ENCODE measurements at places on chromosomes 1 and 21.

DNA sequence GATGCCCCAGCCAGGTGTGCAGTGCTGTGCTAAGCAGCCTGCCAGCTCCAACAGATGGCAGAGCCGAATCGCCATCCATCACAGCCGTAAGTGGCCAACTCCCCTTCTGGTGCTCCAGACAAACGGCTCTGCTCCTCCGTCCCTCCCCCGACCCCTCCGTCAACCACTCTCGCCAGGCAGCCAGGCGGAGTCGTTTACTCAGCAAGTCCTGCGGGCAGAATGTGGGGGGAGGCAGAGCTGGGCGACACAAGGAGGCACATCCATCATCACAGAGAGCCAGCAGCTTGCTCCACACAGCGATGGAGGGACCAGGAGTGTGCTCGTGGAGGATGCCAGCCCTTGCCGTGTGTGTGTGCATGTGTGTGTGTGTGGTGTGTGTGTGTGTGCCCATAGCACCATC, 206.6 kb upstream of the GRIK3 start:
- DNase-seq: no peak

- no peak for DNase-seq
These were observed 22.3 kb upstream of the SDE2 start for GRCh38 chr1:226021401-226021800.

DNA sequence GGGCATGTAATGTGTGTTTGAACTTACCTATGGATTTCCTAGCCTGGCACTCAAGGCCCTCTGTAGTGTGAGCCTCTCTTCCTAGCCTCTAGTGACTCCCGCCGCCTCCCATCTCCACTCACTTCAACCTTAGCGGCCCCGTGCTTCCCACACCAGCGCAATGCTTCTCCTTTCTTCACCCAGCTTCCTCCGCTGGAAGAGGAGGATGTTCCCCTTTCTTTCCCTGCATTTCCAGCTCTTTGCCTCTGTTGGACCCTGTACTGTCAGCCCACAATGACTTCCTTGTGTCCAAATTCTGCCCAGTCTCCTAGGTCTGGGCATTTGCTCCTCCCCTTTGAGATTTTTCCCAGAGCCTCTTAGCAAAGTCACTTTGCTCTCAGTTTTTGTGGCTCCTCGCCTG, 138.1 kb upstream of the IRF2BP2 start:
- DNase-seq: no peak

DNA sequence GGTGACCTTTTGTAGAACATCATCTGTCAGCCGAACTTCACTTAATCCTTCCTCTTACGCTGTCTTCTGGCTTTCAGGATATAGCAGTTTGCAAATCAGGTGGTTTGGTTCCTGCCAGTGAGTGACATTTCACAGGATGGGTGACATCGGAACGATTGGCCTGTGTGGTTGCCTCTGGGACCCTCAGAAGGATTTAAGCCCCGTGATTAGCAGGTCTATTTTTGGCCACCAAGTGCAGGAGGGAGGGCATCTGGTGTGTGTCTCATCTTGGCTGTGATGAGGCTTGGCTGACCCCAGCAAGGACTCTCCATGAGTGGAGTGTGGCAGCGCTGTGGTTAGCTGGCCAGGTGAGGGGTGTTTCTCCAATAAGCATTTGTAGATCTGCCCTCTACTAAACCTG, 407.6 kb upstream of the VAMP3 start:
- no peak for DNase-seq

DNA sequence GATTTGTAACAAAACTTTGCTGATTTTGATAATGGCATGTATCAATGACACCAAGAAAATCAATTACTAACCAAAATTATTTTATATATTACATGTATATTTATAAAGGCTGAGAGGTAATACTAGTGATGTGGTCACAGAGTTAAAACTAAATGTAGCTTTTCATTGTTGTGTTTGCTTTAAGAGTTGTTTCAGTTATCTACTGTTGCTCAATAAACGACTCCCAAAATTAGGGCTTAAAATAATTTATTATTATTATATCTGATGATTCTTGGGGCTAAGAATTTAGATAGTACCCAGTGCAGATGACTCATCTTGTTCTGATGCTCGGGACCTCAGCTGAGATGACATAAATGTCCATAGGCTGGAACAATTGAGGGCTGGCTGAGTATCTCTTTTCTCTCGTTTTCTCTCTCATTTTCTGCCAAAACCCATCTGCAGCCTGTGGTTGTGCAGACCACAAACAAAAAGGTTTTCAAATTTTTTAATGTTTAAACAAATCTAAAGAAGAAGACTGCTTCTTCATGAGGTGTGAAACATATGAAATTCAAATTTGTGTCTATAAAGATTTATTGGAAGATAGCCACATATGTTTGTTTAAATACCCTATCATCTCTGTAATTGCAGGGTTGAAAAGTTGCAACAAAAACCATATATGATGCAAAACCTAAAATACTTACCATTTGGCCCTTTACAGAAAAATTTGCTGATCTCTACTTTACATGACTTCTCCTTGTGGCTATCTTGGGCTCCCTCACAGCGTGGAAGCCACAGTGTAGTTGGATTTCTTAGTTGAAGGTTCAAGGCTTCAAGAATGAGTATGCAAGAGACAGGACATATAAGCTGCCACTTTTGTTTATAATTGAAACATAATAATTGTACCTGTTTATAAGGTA, 14.8 kb upstream of the PTPRC start:
- peak; percentile 82 for DNase-seq

DNA sequence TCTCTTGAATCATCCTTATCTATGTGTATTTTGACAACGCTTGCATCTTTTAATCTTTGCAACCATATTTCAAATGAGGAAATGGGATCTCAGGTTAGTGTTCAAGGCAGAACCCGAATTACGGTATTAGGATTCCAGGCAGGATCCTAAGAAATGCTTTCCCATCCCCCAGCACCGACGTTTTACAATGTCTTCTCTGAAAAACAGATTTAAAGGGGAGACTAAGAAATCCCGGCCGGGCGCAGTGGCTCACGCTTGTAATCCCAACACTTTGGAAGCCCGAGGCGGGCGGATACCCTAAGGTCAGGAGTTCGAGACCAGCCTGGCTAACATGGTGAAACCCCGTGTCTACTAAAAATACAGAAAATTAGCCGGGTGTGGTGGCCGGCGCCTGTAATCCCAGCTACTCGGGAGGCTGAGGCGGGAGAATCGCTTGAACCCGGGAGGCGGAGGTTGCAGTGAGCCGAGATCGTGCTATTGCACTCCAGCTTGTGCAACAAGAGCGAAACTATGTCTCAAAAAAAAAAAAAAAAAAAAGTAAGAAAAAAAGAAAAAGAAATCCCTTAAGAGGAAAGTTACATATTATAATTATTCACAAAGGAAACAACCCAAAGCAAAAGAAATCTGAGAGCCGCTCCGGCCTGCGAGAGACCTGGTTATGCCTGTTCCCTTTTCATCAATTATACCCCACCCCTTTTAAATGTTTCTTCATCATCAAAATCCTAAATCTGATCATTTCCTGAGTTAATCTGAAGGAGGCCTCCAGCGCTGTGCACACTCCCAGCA, 801 bp upstream of the GORAB start:
- peak; percentile 56 for DNase-seq

DNA sequence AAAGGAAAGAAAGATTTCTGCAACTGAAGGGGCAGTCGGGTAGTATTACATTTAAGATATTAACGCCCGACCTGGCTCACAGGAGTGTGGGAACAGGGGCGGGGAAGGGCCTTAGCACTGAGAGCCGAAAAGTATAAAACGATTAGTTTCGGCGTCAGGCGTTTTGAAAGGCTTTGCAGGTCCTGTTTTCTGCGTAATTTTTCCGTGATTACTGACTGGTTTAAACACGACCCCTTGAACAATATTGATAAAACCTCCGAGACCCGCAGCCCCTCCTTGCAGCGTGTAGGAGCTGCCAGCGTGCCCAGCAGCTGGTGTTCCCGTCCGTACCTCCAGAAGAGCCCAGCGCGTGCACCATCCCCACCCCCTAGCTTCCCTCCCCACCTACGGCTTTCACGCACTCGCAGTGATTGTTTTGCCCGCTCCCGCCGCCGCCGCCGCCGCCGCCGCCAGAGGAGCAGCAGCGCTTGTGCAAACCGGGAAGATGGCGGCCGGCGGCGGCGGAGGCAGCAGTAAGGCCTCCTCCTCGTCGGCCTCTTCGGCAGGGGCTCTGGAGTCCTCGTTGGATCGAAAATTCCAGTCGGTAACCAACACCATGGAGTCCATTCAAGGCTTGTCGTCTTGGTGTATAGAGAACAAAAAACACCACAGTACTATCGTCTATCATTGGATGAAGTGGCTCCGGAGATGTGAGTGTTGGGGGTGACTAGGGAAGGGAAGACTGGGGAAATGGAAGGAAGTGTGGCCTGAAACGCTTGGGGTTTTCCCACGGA, 470 bp downstream of the RPRD2 start:
- DNase-seq: peak; percentile 68

GRCh38 chr1:41382480-41383090, 21.4 kb downstream of the FOXO6 start:
- DNase-seq: no peak

DNA sequence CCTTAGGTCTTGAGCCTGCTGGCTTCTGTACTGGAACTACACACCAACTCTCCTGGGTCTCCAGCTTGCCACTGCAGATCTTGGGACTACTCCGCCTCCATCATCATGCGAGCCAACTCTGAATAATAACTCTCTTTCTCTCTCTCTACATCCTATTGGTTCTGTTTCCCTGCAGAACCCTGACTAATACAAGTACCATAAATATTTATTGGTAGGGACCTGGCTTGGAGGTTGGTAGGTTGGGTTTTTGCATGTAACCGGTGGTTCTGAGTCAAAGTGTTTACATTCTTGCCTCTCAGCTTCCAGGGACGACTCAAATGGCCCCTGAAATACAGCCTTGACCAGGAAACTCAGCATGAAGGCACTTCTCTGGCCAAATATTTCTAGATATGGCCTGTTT, 110.4 kb downstream of the KCND3 start:
- DNase-seq: no peak

DNA sequence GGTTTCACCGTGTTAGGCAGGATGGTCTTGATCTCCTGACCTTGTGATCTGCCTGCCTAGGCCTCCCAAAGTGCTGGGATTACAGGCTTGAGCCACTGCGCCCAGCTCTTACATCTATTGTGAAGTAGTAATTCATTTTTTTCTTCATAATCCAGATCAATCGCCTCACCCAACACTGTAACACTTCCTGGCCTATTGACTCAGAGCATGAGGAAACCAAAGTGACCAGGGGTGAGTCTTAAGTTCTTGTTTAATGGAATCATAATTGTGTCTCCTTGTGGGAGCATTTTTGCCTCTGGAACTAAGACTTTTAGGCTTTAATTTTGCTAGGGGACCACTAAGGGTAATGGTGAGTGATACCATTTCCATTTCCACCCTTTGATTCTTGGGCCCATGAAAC, 27.4 kb downstream of the TNFSF18 start:
- DNase-seq: peak; percentile 27

DNA sequence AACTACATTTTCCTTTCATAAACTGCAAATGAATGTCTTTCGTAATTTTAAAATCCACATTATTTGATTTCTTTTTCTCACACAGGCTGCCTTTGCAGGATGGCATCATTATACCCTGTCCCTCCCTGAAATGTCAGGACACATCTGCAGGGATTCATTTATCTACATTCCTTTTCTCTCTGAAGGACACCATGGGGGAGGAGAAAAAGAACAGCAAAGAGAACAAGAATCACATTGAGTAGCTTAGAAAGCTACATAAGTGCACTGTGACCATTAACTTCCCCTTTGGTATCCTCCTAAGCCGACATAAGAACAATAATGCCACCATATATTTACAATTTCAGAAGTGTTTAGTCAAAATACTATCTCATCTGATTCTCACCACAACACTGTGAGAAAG, 129.5 kb downstream of the PIGK start:
- DNase-seq: no peak

DNA sequence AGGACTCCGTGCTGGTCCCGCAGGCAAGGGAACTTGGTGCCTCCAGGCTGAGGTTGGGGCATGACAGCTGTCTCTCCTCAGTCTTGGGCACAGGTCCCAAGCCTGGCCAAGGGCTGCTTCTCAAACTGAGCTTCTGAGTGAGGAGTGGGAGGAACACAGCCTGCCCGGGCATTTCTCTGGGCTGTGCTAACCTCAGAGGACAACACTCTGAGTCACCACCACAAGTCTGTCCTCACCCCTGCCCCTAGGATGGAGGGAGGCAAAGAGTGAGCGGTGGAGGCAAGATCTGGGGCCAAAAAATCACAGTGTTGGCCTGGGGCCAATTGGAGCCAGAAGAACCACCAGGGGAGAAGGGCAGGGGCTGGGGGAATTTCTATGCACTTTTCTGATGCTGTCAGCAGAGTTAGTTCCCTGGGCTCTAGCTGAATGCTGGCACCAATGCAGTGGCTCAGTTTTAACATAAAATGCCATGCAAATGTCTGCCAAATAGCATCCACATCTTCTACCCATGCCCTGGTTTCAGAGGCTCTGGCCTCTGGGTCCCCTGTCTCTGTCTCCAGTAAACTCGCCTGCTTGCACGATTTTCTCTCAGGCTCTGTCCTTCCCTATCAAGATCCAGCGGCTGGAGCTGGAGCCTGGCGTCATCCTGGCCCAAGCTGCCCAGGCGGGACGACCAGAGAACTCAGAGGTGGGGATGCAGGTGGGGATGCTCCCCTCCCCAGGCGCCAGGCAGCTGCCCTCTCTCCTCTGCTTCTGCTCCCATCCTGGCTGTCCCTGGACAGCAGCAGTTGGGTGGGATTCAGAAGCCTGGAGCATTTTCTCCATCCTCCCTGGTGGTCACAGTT, 11.0 kb upstream of the CDK18 start:
- peak; percentile 77 for DNase-seq

DNA sequence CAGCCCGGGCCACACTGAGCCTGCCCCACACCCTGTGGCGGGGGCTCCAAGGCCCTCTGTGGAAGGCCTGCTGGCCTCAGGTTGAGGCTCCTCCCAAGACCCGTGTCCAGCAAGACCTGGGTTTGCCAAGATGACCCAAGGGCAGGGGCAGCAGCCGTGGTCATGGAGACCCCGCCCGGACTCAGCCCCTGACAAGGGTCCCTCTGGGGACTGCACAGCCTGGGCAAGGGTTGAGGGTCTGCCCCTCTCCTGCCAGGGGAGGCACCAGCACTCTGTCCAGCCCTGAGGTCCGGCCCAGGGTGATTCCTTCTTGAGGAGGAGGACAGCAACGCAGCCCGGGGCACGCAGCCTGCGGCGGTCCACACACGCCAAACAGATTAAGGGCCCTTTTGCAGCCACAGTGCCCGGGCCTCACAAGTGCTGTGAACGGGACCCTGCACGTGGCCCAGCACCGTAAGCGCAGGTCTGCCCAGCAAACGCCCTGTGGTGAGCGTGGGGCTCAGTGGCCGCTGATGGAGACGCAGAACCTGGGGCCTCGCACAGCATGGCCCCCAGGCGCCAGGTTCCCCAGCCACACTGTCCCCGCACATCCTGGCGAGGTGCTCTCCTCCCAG, 3.4 kb downstream of the SPATC1L start:
- DNase-seq: no peak

GRCh38 chr1:210500831-210501230, 172.1 kb downstream of the HHAT start:
- DNase-seq: no peak

- peak; percentile 54 for DNase-seq
These were observed 77.6 kb upstream of the IFFO2 start for GRCh38 chr1:19033926-19034680.

All from fibroblast of mammary gland (primary cell).